ENCODE measurements at places on chromosomes 3 and 15.

- no peak for DNase-seq
These were observed 78.1 kb downstream of the ITGB5 start for GRCh38 chr3:124809039-124809438.

DNA sequence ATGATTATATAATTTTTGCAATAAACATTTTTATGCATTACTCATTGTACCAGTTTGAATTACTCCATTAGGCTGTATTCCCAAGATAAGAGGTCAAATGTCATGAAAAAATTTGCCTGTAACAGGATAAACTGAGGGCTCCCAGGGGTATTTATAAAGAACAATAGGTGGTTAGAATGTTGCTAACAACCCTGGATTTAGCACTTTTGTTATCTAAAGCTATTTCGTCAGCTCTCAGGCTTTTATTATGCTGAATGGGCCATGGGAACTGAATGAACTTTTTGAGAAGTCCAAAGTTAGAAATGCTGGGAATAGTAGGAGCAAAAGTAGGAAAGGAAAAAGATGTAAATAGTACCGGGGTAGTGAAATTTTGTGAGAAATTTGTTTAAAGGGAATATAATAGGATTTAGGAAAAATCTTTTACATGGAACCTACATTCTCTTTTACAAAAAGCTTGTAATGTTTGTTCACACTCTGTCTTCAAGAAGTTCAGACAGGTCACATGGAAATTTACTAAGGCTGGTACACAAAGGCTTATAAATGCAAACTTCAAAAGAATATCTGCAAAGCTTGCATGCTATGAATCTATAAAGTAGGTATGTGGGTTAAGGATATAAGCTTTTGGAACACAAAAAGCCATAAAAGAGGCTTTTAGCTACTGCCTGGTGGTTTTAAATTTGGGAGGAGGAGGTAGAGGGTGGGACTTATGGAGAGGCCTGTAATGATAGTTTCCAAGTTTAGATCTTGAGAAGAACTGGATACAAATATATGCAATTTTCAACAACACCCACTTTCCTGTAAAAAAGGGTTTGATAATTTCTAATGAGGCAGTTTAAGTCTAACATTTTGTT lies 445.8 kb upstream of the NAALADL2 start:
- DNase-seq, result no peak

GRCh38 chr3:81300324-81300927 lies 461.0 kb downstream of the GBE1 start:
- no peak for DNase-seq

- no peak for DNase-seq
These were observed 20.5 kb downstream of the IFT122 start for GRCh38 chr3:129460572-129460971.

- no peak for DNase-seq
These were observed 57.9 kb upstream of the CTXND1 start for GRCh38 chr15:80309769-80310384.

- no peak for DNase-seq
These were observed 340.9 kb upstream of the TPRG1 start for GRCh38 chr3:188830893-188831292.

- DNase-seq, result no peak
These were observed 261.3 kb upstream of the NR2E3 start for GRCh38 chr15:71549091-71549490.

DNA sequence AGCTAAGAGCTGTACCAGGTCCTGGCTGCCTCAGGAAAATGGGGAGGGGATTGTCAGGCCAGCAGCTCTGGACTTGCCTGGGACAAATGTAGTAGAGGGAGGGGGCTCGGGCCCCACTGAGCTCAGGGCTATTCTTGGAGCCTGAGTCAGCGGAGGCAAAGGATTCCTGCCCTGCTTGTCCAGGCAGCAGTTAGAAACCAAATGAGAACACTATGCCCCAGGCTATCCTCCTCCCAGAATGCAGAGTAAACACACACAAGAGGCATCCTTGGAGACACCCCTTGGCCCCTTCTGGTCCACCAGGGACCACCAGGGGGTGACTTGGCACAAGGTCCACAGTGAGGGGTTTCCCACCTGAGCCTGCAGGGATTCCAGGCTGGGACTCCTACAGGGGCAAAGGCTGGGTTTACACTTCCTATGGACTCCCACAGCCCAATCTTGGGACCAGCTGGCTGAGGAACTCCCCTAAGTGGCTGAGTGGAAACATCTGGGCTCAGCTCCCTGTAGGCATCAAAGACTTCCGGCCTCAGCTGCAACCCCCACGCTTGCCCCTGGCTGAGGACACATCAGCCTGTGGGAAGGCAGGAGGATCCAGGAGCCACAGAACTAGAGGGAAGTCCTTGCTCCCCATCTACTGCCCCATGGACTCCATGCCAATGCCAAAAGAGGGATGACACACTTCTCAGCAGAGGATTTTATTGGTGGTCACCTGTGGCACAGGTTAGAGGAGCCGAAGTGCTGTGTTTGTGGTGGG lies 3.4 kb upstream of the COL7A1 start:
- peak; percentile 99 for DNase-seq

GRCh38 chr3:147962408-147963164 lies 553.4 kb downstream of the ZIC1 start:
- no peak for DNase-seq

DNA sequence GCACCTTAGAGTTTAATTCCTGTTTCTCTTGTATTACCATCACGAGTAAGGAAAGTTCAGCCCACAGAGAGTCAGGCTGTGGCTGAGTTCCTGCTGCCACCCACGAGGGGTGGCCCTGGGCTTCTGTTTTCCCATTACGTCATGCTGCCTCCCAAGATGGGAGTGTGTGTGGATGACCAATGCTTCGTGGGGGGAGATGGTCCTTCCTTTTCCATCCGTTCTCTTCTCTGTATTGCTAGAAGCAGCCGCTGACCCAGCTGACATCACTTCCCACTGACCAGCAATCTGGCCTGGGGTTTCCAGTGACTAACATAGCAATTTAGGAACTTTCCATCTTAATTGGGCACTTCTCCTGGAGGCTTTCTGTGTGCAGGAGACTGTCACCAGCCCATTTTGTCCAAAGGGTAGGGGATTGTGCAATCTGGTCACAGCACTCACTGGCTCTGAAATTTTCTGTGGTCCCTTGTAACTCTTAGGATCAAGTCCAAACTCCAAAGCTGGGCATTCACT lies 9.3 kb downstream of the IRAK2 start:
- peak; percentile 87 for DNase-seq

- no peak for DNase-seq
These were observed 1.1 kb downstream of the TFDP2 start for GRCh38 chr3:142148044-142148791.

- DNase-seq, result peak; percentile 78
These were observed 10.1 kb downstream of the ARHGAP31 start for GRCh38 chr3:119304201-119304713.

DNA sequence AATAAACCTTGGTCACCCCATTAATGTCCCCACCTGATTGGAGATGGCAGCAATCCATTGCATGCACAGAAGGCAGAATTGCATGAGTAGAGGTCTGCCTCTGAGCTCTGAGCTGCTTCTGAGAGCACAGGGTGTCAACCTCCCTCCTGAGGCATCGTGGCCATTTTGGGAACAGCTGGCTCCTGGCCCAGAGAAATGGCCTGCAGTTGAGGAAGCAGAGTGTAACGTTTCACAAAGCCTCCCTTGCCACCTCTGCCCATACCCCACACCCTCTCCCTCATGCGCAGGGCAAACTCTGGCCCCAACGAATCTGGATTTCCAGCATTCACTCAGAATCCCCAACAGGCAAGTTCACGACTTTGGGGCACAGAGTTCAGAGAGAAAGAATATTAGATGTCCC lies 198.9 kb downstream of the ADAMTS9 start:
- no peak for DNase-seq

DNA sequence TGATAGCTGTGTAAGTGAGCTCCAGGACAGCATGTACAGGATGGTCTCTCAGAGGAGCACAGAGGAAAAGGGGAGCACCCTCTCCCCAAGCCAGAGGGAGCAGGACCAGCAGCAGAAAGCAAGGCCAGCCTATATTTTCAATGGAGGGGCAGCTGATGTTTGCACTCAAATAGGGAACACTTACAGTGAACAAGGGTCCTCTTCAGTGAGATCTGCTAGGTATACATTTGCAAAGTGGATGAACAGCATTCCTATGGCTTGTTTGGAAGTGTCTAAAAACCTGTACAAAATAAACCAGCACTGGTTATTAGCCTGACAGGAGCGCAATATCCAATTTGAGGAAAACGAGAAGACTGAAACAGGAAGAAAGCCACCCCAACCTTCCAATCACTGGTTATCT lies 17.6 kb upstream of the MUSTN1 start:
- no peak for DNase-seq

DNA sequence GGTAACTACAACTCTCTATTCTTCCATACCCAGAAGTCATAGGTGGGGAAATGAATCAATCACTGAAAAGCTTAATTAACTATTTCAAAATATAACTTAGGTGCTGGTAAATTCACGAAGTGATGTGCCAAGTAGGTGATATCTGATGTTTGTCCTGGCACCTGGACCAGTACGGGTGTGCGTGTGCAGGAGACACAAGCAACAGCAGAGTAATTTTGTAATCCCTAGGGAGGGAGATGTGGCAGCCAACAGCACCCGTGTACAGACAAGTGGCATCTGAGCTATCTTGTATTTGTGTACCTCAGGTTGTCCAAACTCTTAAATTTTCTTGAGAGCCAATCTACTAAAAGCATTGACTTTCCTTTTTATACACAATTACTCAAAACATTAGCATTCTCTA lies 22.8 kb downstream of the USF3 start:
- no peak for DNase-seq

DNA sequence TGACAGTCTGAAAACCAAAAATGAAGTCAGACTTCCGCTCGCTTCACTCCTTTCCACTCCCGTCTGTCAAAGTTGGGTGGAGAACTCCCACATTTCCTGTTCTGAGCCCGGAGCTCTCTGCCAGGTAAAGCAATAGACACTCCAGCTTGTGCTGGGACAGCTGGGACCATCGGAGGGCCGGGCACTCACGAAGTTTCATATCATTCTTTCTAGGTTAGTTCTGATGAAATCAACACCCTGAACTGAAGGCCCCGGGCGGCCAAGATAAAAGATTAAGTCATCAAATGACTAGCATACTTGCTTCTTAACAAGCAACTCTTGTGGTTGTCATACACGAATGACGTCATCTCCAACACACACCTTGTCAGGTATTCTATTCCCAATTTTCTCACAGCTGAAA lies 42.1 kb downstream of the MAGI1 start:
- peak; percentile 83 for DNase-seq

GRCh38 chr3:45109771-45110508 lies 36.2 kb downstream of the CDCP1 start:
- DNase-seq, result no peak

- no peak for DNase-seq
These were observed 7.9 kb upstream of the WDR6 start for GRCh38 chr3:48999085-48999858.

GRCh38 chr3:7226393-7226792 lies 365.5 kb downstream of the GRM7 start:
- no peak for DNase-seq

DNA sequence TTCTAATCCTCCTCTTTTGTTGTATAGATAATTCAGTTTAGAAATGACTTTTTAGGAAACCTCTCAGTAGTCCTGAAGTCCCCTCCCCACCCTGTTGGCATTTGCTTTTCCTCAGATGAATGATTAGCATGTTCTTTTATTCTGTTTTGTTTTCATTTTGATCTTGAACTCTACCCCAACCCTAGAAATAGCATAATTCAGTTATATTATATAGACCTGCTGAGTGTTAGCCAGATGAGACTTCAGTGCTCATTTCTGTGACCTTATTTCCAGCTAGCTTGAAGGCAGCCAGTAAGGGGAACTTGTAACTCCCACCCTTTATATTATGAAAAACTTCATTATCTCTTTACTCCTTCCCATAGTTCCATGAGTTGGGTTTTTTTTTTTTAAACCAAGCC lies 41.2 kb downstream of the SNRK start:
- DNase-seq, result no peak
